ENCODE measurements at places on chromosomes 7 and 10. TPM values are rescaled to one million over a fixed set of nuclear protein-coding genes. Genes with fewer than 3 reads are reported as not detected.

GRCh38 chr10:132642732-132643008 is 105.1 kb downstream of the INPP5A start:
- DNase-seq, result no peak

- no peak for DNase-seq
Measured at GRCh38 chr10:43401627-43402026, 7.4 kb downstream of the HNRNPF start.

DNA sequence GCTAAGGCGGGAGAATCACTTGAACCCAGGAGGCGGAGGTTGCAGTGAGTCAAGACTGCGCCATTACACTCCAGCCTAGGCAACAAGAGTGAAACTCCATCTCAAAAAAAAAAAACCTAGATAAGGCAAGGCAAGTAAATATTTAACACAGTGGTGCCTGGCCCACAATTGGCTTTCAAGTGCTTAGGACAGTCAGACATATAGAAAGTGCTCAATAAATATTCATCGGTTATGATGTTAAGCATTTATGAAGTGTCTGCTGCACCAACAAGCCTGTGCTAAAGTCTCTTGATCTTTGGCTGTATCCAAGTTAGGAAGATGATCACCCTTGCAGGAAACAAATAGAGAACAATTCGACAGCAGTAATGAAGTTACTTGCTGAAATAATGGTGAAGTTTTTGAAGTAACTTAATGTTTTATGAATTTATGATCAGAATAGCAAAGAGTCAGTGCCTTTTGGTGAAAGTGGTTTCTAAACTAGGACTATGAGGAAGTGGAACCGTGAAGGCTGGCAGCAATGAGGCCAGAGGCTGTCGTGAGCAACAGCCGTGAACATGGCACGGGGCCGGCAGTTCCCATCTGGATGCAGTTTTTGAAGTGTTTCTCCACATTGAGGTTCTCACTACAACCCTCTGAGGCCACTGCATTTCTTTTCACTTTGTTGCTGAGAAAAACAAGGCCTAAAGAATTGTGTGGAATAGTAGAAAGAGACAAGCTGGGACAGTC is 48.1 kb upstream of the GATA3 start:
- DNase-seq, result no peak

GRCh38 chr7:73668886-73669230 is 1.2 kb downstream of the VPS37D start:
- DNase-seq, result no peak

GRCh38 chr10:87862679-87863052 is 667 bp downstream of the KLLN start:
- no peak for DNase-seq

GRCh38 chr10:1163204-1163660 is 107.0 kb downstream of the WDR37 start:
- DNase-seq, result no peak

Gene GPRIN2
- total RNA-seq, result not detected

DNA sequence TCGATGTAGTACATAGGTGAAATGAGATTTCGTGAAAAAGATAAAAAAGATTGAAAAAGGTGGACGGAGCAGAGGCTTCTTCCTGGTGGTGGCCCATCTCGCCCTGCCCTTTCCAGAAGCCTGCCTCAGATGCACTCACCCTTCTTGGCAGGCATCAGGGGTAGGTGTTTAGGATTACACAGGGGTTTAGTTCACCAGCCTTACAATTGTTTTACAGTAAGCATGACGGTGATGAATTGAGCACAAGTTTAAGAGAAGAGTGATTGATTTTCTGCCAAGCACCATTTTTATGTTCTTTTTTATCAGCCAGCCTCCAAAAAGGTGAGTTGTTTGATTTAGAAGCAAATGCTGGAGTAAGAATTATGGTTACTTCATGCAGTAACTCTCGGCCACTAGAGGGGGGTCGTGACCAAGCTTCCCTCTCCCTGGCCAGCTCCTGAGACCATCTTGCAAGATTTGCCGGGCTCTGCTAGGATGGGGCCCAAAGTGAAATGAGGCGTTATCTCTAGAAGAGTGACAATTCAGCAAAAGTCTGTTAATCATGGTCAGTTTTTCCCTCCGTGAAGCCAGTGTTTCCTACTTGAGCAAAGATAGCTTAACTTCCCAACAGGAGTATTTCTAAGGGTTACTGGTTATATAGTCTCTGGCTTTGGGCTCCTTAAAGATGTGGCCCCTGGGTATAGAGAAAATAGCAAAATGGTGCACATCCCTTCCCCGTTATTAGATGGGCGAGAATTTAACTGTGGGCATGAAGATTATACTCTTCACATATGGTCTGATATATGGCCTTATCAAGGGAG is 228.8 kb downstream of the BMPER start:
- peak; percentile 78 for DNase-seq

DNA sequence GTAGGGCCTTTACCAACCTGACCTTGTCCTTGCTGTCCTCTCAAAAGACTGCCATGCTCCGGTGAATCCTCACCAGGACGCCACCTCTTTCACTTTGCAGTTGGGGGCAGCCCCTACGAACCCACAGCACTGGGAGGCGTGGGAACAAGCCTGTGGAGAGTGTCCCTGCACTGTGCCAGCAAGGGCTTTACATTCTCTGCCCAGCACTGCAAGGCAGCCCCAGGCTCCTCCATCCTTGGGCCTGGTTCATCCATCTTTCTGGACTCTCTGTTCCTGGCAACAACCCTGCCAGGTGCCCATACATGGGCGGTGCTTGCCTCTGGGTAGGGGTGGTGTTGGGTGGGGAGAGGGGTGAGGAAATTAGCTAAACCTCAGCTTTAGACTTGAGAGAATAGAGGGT is 1.4 kb downstream of the CHAT start:
- no peak for DNase-seq

- peak; percentile 93 for DNase-seq
Measured at GRCh38 chr7:155456738-155457543, 988 bp upstream of the EN2 start.

GRCh38 chr7:155660059-155660757 is 15.7 kb downstream of the RBM33 start:
- DNase-seq, result peak; percentile 86

Gene ITPRID1
- total RNA-seq, result not detected

DNA sequence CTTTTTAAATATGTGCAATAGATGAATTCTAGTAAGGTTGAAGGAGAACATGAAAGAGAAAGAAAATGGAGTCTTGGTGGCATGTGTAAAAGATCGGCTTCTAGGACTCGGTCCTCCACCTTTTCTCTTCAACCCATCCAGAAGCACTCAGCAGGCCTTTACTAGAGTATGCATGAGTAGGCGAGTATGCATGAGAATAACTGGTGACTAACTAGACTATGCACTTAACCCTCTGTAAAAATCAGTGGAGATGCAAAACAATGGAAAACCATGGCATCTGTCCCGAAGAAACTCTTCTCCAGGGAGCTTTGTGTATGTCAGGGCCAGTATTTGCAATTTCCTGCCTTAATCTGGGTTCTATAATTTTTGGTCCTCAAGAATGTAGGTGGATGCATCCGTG is 40.0 kb upstream of the GRB10 start:
- no peak for DNase-seq

- no peak for DNase-seq
Measured at GRCh38 chr7:143958781-143959180, 4.1 kb downstream of the OR2F1 start.

- no peak for DNase-seq
Measured at GRCh38 chr10:76150139-76150875, 718.9 kb downstream of the LRMDA start.

DNA sequence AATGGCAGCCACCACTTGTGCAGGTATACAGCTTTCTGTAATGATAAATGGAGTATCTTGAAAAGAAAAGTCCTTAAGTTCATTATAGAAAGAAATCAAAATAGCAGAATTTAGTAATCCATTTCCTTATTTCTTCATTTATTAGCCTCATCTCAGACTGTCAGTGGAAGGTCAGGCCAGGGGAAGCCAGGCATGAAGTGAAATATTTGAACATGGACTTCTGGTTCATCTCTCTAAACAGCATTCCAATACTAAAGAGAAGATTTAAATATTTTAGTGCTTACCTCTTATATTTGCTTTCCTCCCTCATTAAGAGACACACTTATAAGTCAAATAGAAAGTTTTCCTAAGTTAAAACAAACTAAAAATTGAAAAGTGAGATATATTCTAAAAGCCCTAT is 26.8 kb downstream of the TRDMT1 start:
- no peak for DNase-seq

DNA sequence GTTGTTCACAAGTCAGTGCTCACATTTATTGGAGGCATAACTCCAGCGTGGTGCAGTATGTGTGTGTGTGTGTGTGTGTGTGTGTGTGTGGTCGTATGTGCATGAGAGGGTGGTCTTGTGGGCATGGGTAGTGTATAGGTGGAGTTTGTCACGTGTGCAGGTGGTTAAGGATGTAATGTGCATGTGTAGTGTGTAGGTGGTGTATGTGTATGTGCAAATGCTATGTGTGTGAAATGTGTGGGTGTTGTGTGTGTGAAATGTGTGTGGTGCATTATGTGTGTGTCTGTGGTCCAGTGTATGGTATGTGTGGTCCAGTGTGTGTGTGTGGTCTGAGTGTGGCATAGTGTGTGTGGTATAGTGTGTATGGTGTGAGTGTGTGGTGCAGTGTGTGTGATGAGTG is 30.3 kb upstream of the PODXL start:
- DNase-seq, result no peak

Gene EGR2
- total RNA-seq, result 0.63 TPM

Gene SPAG6
- total RNA-seq, result not detected

GRCh38 chr10:95281206-95281605 is 9.6 kb downstream of the PDLIM1 start:
- DNase-seq, result no peak

DNA sequence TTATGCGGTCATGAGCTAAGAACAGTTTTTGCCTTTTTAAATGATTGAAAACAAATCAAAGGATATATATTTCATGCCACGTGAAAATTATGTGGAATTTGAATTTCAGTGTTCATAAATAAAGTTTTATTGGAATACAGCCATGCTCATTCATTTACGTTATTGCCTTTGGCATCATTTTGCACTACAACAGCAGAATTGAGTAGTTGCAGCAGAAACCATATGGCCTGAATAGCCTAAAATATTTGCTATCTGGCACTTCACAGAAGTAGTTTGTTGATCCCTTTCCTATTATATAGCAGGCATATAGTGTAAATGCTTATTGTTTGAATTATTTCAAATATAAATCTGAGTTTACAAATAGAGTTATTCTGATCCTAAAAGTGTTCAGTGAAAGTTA is 59.7 kb downstream of the AUTS2 start:
- DNase-seq, result no peak

Gene TMEM140
- total RNA-seq, result 18.3 TPM

DNA sequence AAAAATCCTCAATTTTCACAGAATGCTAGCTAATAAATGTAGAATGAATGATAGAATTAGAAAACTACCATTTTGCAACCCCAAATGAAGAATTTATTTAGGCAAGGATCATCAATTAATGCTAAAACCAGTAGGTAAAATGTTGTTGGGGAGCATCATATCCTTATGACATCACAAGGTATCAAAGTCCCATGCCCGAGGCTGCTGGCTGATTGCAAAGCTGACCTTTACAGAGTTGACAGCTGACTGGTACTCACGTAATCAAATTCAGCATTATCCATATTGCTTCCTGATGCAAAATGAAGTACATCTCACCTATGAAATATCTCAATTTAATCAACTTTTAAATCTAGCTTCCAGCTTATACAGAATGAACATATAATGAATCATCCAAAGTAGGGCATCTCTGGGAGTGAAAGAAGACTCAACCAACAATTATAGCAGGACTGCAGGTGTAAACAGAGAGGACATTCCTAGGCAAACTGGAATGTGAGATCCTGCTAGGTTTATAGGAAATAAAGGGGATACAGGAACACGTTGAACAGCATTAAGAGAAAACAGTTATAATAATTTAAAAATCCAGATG is 10.2 kb upstream of the BLNK start:
- DNase-seq, result no peak

DNA sequence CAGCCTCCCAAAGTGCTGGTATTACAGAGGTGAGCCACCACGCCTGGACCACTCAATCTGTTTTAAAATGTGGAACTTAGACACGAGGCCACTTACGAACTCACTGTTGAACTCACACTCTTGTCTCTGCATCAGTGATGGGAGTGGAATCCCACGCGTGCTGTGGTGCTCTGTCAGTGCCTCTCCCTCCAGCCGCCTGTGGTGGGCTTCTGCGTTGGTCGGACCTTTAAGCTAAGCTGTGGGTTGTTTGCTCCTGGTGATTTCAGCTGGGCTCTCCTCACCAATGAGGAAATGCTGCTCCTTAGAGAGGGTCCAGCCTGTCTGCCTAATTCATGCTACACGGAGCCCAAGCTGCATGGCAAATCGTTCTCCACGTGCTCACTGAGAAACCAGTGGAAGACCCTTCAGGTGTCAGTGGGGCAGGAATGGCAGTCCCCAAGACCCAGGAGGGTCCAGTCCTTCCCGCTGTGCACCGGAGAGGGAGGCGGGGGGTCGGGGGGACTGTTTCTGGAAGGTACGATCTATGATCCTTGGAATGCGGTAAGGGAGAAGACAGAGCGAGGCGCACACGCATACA is 17.9 kb upstream of the PRKAR1B start:
- no peak for DNase-seq

Gene PPP3CB
- total RNA-seq, result 10.3 TPM

Gene COG5
- total RNA-seq, result 28.8 TPM

DNA sequence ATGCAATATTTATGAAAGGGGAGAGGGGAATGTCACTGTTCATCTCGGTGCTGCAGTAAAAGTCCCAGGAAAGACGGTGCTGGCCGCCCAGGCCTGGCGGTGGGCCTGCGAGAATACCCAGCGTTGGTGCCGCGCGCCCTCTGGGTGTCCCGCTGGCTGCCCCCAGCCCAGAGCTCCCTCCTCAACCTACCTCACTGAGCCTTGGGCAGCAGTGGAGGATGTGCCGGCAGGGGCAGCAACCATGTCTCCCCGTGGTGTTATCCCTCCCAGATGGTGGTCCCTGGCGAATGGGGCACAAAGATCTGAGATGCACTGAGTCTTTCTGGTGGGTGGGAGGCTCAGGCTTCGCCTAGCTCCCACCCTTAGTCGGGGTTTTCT is 9.5 kb upstream of the TLX1 start:
- no peak for DNase-seq

DNA sequence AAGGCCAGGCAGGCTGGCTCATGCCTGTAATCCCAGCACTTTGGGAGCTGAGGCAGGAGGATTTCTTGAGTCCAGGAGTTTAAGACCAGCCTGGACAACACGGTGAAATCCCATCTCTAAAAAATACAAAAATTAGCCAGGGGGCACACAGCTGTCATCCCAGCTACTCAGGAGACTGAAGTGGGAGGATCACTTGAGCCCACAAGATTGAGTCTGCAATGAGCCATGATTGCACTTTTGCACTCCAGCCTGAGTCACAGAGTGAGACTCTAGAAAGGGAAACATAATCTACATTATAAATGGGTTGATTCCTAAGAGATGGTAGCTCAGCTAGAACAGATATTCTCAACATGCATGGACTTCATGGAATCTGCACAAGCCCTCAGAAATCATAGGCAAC is 6.3 kb upstream of the LIPF start:
- DNase-seq, result no peak

Gene LRIT1
- not detected for total RNA-seq

Gene EVX1
- not detected for total RNA-seq

Gene ZNF736
- total RNA-seq, result 0.74 TPM

GRCh38 chr10:5599613-5600520 is 66.5 kb downstream of the ASB13 start:
- no peak for DNase-seq

GRCh38 chr10:60473557-60473956 is 83.9 kb upstream of the ANK3 start:
- DNase-seq, result no peak

- peak; percentile 56 for DNase-seq
Measured at GRCh38 chr10:84540617-84541288, 212.4 kb downstream of the CCSER2 start.

Gene TRIM50
- total RNA-seq, result not detected

Gene CALN1
- total RNA-seq, result not detected

GRCh38 chr7:24741679-24742505 is 15.4 kb downstream of the GSDME start:
- no peak for DNase-seq

Data from SK-MEL-5 (cell line).